ENCODE measurements at places on chromosomes 5 and 9. TPM values are rescaled to one million over a fixed set of nuclear protein-coding genes. Genes with fewer than 3 reads are reported as not detected.
A peak's percentile ranks its signal among the peaks of the same experiment; 100 is the strongest.

PIK3R1 gene
- total RNA-seq = 128 TPM

GRCh38 chr5:165139721-165140120 is 1634.3 kb downstream of the MAT2B start:
- H3K4me1 ChIP-seq = no peaks in the 10 kb centered on the region
- no peak for DNase-seq
- H3K27ac ChIP-seq = no peak overlapping the region
- no peaks in the 10 kb centered on the region for H3K27me3 ChIP-seq

FLT4 gene
- 1.6 TPM for total RNA-seq

DNA sequence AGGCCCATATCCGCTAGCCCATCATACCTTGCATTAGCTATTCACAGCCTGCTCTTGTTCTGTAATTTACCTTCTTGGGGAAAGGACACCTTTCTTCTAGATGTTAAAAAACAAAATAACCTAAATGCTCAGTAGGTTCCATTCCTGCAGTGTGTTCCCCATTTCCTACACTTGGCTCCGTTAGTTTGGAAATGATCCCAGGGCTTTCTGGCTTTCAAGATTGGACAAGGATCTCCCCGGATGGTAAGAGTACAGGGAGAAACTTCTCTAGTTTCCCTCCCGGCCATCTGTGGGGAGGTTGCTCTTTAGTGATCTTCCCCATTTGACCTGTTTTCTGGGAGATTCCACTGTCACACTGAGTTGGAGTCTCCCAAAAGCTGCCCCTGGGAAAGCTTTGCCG is 27.3 kb upstream of the STC2 start:
- no peak overlapping the region for H3K27ac ChIP-seq
- H3K4me1 ChIP-seq = no peaks in the 10 kb centered on the region
- no peak overlapping the region for H3K4me3 ChIP-seq

- H3K4me3 ChIP-seq = no peak overlapping the region
- H3K4me1 ChIP-seq = no peaks in the 10 kb centered on the region
- peaks cover 23% of the 10 kb centered on the region for H3K36me3 ChIP-seq
- no peak overlapping the region for H3K27ac ChIP-seq
- DNase-seq = no peak
Observed at GRCh38 chr9:77374266-77374665, 196.9 kb downstream of the VPS13A start.

DNA sequence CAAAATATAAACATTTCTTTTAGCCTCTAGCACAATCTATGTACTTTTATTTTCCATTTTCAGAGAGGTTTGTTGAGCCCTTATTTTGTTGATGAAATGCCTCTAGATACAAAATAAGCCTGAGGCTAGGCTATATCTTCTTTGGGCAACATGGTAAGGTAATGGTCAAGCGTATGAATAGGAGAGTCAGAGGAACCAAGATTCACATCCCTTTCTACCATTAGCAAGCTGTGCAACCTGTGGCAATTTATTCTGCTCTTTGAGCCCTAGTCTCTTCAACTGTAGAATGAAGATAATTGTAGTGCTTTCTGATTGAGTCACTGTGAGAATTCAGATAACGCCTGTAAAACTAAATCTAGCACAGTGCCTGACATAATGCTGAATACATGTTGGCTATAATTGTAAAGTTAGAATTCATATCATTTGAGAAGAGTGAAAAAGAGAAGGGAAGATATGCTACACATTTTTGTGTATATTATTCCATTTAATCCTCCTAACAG is 412.5 kb downstream of the CCDC171 start:
- H3K4me1 ChIP-seq = no peaks in the 10 kb centered on the region
- DNase-seq = no peak
- H3K27me3 ChIP-seq = no peaks in the 10 kb centered on the region
- H3K36me3 ChIP-seq = no peaks in the 10 kb centered on the region

DNA sequence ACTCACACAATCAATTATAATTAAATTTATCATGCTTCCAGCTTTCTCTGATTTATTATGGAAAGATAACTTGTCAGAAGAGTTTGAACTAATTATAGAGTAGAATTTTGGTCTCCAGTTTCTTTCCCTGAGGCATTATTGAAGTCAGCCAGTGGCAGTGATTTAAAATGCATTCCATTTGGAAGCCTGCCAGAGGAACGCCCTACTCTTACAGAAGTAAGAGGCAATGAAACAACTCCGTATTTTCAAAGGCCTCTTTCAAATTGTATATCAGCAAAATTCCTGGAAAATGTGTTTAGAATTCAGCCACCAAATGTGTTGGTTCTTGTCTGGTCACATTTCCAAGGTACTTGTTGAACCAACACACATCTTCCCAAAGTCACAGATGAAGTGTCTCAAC is 640.9 kb downstream of the SEMA5A start:
- H3K27me3 ChIP-seq = no peaks in the 10 kb centered on the region
- no peaks in the 10 kb centered on the region for H3K36me3 ChIP-seq
- H3K4me3 ChIP-seq = no peak overlapping the region
- peak; percentile 59 for DNase-seq
- H3K27ac ChIP-seq = no peak overlapping the region

SLIT3 gene
- 14.1 TPM for total RNA-seq

DNA sequence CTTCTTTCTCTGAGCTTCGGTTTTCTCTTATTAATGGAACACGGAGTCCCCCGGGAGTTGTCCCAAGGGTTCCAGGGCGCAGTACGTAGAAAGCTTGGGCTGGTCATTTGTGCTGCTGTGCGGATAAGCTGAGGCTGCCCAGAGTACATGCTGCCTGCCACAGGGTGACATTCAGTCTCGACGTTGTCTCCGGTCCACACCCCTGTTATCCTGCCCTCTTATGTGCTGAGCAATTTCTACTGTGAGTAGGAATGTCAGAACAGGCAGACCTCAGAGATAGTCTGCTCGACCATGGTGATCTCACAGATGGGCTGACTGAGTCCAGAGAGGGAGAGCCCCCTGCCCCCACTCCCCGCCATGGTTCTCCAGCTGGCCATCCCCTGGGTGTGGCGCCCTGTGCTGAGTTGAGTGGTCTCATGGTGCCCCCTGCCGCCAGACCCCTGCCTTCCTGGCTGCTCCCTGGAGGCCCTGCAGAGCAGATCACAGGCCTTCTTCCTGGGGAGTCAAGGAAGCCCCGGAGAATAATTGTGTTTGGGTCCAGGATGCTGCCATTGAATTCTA is 124.0 kb downstream of the RGS3 start:
- peak overlapping the region; percentile 74 for H3K27ac ChIP-seq
- H3K27me3 ChIP-seq = no peaks in the 10 kb centered on the region
- H3K4me3 ChIP-seq = no peak overlapping the region
- H3K36me3 ChIP-seq = peaks cover 16% of the 10 kb centered on the region

DNA sequence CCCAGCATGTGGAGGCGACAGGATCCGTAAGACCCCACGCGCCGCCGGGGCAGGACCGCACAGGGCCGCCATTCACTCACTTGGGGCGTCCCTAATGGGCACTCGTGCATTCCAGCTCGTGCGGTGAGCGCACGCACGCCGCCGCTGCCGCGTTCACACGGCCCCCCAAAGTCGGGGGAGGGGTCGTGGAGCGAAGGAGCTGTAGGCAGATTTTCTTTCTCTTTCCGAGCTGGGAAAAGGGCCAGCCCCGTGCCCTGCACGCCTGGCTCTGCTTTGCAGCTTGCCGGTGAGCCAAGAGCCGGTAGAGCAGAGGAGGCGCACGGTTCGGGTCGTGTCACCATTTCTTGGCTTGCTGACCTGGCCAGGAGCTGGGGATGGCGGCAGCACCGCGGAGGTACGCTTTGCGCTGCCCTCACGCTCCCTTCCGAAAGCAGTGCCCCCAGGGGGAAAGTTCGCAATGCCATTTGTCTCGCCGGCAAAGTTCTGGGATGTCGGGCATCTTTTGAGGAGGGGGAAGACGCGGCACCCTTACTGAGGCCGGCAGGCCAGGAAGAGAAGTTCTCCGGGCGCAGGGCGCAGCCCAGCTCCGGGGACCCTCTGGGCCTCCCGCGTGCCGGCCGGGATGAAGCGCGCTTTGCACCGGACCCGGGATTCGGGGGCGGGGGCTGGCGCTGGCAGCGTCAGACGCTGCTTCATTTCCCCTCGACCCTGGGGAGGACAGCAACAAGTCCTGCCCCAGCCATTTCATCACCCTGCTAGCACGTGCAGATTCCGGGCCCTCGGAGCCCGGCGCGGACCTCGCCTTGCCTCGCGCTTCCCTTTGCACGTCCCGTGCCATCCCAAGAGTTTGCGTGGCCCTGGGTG is 898 bp downstream of the STC2 start:
- peaks cover 43% of the 10 kb centered on the region for H3K4me1 ChIP-seq
- H3K27me3 ChIP-seq = peaks cover 13% of the 10 kb centered on the region
- peak overlapping the region; percentile 39 for H3K27ac ChIP-seq
- DNase-seq = no peak
- H3K4me3 ChIP-seq = peak overlapping the region; percentile 43

HSPA5 gene
- 40.8 TPM for total RNA-seq

GRCh38 chr5:82154776-82155175 is 123.4 kb downstream of the RPS23 start:
- no peak overlapping the region for H3K27ac ChIP-seq
- H3K27me3 ChIP-seq = no peaks in the 10 kb centered on the region
- H3K4me3 ChIP-seq = no peak overlapping the region
- DNase-seq = no peak

DNA sequence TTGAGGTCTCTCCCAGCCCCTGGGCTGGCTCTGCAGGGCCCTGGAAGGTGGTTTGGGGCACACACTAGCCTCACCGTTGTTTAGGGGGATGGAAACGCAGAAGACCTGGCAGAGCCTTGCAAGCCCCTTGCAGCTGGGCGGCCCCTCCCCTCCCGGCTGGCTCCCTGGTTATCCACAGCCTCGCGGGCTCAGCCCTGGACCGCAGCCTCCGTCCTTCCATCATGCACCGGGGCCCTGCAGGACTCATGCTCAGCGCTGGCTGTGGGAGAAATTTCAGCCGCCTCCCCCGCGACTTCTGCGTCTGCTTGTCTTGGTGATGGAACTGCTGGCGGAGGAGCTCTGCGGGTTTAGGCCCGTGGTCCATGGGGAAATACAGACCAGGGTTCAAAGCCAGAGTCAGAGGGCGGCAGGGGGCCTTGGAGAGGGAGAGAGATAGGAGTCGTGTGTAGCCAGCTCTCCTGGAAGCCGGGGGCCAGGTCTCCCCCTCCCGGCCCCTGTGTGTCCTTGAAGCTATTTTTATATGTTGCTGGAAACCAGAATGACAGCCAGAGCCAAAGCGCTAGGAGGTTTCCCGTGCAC is 75.8 kb upstream of the IER5L start:
- H3K27ac ChIP-seq = no peak overlapping the region
- H3K27me3 ChIP-seq = peaks cover 11% of the 10 kb centered on the region
- H3K4me3 ChIP-seq = no peak overlapping the region
- H3K4me1 ChIP-seq = peaks cover 6% of the 10 kb centered on the region

PCDHA11 gene
- total RNA-seq = not detected

DIPK1B gene
- total RNA-seq = 3.8 TPM

- no peaks in the 10 kb centered on the region for H3K27me3 ChIP-seq
- no peaks in the 10 kb centered on the region for H3K36me3 ChIP-seq
- no peak overlapping the region for H3K27ac ChIP-seq
- H3K4me3 ChIP-seq = no peak overlapping the region
Observed at GRCh38 chr5:152337484-152337883, 67.6 kb downstream of the NMUR2 start.

GRCh38 chr5:31776976-31777651 is 138.2 kb downstream of the PDZD2 start:
- no peaks in the 10 kb centered on the region for H3K36me3 ChIP-seq
- no peaks in the 10 kb centered on the region for H3K27me3 ChIP-seq
- no peak for DNase-seq

DNA sequence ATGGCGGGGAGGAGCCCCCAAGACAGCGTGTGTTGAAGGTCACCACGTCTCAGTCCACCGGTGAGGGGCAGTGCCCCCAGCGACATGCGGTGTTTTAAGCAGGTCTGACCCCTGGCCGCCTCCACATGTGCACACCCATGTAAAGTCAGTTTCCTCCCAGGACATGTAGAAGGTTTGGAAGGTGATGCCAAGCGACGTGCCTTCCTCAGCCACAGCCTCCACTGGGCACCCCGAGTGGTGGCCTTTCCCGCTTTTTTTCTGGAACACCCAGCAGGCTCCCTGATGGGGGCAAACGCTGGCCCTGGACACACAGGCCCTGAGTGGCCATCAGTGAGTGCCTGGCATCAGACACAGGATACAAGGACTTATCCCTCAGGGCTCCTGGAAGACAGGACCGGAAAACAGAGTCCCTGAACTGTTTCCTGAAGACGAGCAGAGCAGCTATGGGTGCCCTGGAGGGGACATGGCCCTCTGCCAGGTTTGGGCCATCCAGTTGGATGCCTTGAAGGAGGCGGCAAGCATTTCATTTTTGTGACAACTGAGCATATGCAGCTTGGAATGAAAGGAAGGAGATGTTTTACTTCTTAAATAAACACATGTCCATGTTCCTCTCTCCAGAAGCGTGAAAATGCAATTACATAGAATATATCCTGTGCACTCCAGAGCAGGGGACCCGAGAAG is 275.8 kb upstream of the IRX2 start:
- no peaks in the 10 kb centered on the region for H3K27me3 ChIP-seq
- no peaks in the 10 kb centered on the region for H3K36me3 ChIP-seq
- no peak overlapping the region for H3K27ac ChIP-seq
- no peaks in the 10 kb centered on the region for H3K4me1 ChIP-seq
- no peak for DNase-seq
- no peak overlapping the region for H3K4me3 ChIP-seq

IL13 gene
- total RNA-seq = 0.55 TPM

GRCh38 chr5:178383919-178384815 is 151.6 kb upstream of the PHYKPL start:
- no peaks in the 10 kb centered on the region for H3K36me3 ChIP-seq
- no peak for DNase-seq
- H3K4me3 ChIP-seq = no peak overlapping the region
- no peaks in the 10 kb centered on the region for H3K27me3 ChIP-seq
- H3K4me1 ChIP-seq = peaks cover 9% of the 10 kb centered on the region

SLC36A3 gene
- not detected for total RNA-seq

- H3K4me3 ChIP-seq = no peak overlapping the region
- no peak for DNase-seq
- no peak overlapping the region for H3K27ac ChIP-seq
- H3K27me3 ChIP-seq = no peaks in the 10 kb centered on the region
Observed at GRCh38 chr5:36028816-36029465, 37.7 kb downstream of the UGT3A2 start.

DNA sequence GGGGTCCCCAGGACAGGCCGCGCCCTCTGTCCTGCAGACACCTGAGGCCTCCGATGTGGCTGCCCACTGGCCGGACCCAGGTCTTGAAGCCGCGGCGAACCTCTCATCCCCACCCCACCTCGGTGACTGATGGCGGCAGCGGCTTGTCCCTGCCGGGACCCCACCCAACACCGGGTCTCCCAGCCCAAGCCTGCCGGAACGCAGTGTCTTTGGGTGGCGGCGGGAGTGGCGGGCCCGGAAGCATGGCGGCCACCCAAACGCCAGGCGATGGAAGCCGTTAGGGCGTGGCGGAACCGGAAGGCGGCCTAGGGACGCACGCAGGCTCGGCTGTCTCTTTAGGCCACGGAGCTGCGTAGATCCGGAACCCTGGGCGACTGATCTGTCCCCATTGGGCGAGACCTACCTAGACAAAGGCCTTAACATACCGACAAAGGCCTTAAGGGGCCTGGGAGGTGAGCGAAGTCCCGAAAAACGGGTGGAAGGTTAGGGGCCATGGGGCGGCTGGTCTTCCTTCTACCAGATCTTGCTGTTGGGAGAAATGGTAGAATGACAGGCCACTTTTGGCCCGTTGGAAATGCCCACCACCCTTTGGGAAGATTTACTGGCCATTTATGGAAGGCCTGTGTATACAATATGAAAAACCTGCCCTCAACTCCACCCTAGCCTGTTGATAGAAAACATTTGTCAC is 94.6 kb upstream of the SMC2 start:
- no peak overlapping the region for H3K4me3 ChIP-seq
- DNase-seq = no peak
- no peaks in the 10 kb centered on the region for H3K36me3 ChIP-seq
- no peak overlapping the region for H3K27ac ChIP-seq
- H3K27me3 ChIP-seq = no peaks in the 10 kb centered on the region

Data from stomach (tissue), 19 donors.